ENCODE measurements at places on chromosomes 6 and 20.

DNA sequence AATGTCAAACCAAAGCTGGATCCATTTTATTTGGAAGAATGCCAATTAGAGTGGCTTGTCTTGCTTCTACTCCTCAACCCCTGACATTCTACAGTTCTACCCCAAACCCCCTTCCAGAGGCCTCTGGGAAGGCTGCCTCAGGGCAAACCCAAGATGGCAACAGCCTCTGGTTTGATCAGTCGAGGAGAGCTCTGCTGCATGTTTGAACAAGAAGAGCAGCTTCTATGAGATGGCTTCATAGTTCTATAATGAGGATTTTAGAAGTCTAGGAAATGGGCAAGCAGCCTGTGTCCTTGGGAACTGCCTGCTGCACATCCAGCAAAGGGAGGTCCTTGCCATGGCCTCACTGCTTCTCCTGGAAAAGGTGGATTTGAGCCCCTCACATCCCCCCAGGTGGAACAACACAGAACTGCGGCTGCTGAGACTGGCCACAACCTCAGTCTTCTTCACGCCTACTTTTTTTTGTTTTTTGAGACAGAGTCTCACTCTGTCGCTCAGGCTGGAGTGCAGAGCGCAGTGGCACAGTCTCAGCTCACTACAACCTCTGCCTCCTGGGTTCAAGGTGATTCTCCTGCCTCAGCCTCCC lies 37.9 kb downstream of the ZC3H12D start:
- no peak for DNase-seq

GRCh38 chr6:41186031-41186562 lies 14.9 kb downstream of the TREML2 start:
- no peak for DNase-seq

GRCh38 chr6:167237438-167238145 lies 53.5 kb upstream of the UNC93A start:
- DNase-seq, result no peak

GRCh38 chr6:15484140-15484539 lies 178.7 kb downstream of the DTNBP1 start:
- no peak for DNase-seq

- DNase-seq, result no peak
Observed at GRCh38 chr6:129186988-129187387, 304.1 kb downstream of the LAMA2 start.

DNA sequence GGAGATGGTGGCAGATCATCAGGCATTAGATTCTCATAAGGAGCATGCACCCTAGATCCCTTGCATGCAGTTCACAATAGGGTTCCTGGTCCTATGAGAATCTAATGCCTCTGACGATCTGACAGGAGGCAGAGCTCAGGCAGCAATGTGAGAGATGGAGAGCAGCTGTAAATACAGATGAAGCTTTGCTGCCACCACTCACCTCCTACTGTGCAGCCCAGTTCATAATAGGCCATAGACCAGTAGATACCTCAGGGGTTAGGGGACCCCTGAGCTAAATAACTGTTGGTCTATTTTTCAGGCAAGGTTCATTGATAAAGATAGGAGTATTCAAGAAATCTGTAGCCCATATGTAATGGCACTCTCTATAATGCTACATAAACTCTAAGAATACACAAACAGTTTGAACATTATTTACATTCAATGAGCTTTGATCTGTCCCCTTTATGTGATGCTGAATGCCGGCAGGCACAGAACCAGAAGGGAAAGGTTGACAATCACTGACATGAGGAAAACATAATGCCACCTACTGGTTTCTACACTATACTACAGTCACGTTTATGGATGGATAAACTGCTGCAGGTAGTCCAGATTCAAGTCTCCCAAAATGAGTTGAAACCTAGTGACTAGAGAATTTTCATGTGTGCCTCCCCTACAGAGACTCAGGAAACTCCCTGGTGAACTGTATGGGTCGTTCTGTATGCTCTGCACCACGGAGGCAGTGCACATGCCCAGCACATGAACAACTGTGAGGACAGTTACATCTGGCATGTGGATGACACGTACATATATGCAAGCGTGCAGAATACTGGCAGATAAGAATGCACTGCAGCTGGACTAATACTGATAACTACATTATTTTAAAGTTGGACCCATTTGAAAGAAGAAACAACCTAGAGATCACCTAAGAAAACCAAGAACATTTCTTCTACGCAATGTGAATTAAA lies 72.0 kb downstream of the DST start:
- DNase-seq, result no peak

DNA sequence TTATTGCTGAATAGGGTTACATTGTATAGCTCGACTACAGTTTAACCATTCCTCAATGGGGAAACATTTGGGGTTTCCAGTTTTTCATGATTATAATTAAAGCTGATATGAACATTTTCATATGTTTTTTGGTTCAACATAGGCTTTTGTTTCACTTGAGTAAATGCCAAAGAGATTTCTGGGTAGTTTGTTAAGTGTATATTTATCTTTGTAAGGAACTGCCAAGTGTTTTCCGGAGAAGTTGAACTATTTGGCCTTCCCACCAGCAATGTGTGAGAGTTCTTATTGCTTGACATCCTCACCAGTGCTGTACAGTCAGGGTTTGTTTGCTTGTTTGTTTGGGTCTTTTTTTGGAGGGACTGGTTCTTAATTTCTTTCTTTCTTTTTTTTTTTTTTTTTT lies 83.7 kb upstream of the RALY start:
- no peak for DNase-seq

DNA sequence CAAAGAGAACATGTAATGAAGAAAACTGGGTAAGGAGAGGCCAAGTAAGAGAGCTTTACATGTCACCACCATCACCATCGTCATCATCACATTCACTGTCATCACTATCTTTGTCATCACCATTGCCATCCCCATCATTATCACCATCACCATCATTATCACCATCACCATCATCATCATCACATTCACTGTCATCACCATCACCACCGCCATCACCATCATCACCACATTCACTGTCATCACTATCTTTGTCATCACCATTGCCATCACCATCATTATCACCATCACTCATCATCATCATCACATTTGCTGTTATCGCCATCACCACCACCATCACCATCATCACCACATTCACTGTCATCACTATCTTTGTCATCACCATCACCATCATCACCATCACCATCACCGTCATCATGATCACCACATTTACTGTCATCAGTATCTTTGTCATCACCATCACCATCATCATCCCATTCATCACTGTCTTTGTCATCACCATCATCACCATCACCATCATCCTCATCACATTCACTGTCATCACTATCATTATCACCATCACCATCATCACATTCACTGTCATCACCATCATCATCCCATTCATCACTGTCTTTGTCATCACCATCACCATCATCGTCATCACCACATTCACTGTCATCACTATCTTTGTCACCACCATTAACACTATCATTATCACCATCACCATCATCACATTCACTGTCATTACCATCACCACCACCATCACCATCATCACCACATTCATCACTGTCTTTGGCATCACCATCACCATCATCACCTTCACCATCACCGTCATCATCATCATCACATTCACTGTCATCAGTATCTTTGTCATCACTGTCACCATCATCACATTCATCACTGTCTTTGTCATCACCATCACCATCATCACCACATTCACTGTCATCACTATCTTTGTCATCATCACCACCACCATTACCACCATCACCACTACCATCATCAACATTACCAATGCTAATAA lies 172.3 kb downstream of the ERMARD start:
- no peak for DNase-seq

GRCh38 chr6:8131265-8131897 lies 29.0 kb upstream of the EEF1E1 start:
- no peak for DNase-seq

DNA sequence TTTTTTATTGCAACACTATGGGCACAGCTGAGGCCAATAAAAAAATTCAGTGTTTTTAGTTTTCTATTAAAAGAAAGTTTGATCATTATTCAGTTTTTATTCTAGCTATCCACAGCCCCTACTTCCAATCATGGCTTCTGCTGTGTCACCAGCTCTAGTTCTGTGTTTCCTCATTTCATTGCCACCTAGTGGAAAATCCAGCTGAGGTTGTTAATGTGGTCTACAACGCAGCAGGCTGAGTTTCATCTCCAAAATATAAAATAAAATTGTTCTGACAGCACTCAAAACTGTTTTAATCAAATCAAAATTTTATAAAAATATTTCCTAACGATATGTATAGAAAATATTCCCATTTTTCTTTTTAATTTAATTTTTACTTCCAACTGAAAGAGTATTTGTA lies 13.6 kb downstream of the COL9A1 start:
- DNase-seq, result no peak

GRCh38 chr20:33914919-33915318 lies 78.8 kb upstream of the RALY start:
- peak; percentile 51 for DNase-seq

GRCh38 chr20:1388741-1389483 lies 3.9 kb downstream of the FKBP1A start:
- no peak for DNase-seq

- DNase-seq, result no peak
Observed at GRCh38 chr6:22921828-22922227, 352.5 kb downstream of the HDGFL1 start.

DNA sequence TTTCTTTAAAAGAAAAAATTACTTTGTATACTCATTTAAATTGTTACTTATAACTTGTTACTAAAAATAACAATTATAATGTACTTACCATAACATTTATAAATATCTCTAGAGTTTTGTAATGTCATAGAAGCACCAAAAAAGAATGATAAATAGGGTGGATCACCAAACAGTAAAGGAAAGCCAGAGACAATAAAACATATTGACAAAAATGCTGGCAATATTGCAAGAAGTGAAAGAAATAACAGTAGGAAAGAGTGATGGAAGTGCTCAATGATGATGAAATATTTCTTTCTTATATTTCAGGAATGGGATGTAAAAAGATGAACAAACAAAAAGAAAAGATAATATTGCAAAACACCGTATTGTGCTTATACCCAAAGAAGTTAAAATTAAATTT lies 301.7 kb downstream of the CENPW start:
- DNase-seq, result no peak

- DNase-seq, result no peak
Observed at GRCh38 chr6:5749651-5750215, 257.0 kb downstream of the NRN1 start.

DNA sequence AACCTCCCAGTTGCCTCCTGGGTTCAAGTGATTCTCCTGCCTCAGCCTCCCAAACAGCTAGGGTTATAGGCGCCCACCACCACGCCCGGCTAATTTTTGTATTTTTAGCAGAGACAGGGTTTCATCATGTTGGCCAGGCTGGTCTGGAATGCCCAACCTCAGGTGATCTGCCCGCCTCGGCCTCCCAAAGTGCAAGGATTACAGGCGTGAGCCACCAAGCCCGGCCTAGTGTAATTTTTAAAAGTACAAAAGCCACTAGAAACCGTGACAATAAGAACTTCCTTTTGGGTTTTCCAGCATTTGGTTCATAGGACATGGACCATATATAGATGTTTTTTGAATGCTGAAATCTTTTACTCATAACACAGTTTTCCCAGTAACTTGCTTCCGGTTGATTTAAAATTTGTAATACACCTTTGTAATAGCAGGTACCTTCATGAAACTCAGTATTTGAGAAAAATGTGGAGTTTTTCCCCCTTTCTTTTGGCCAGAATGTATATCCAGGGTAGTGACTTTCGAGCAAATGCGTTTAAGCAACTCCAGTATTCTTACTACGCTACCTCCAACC lies 467 bp downstream of the PXT1 start:
- no peak for DNase-seq

DNA sequence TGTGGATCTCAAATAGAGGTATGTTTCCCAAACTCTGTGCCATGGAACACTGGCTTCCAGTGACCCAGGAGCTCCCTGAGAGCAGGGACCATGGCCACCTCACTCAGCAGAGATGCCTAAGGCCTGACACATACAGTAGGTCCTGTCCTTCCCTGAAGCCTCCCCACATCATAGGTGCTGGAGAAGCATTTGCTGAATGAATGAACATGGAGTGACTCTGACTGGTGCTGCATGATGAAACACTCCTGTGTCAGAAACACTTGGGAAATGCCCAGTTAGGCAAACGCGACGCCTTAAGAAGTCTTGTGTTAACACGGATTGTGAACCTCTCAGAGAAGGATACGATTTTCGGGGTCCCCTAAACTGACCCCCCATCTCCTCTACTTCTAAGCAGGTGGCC lies 14.3 kb downstream of the SLA2 start:
- DNase-seq, result no peak

GRCh38 chr6:167130712-167131684 lies 8.1 kb downstream of the CCR6 start:
- DNase-seq, result no peak

GRCh38 chr6:99575544-99576227 lies 7.2 kb upstream of the CCNC start:
- DNase-seq, result no peak

- no peak for DNase-seq
Observed at GRCh38 chr6:133128191-133128590, 113.0 kb upstream of the EYA4 start.

Data from activated CD4-positive, alpha-beta T cell treated with anti-CD3 and anti-CD28 coated beads for 4 hours (primary cell).